ENCODE measurements at places on chromosomes 11 and 22.

DNA sequence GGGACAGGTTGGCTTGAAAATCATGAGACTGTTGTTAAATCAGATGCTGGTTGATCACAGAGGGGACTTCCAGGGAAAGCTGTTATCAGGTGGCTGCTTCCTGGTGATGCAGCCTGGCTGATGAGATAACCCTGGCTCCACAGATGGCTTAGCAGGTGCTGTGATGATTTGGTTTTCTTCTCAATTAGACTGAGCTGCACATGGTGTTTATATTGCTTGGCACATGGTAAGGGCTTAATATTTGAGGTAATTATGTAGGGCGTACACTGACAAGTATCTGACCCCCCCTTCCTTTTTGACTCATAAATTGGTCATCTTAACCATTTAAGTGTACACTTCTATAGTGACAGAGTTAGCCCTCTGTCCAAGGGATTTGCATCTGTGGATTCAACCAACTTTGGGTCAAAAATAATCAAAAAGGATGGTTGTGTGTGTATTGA is 7.0 kb downstream of the RPS3 start:
- DNase-seq = no peak

- DNase-seq = no peak
Measured at GRCh38 chr11:118033443-118033842, 43.4 kb upstream of the TMPRSS4 start.

DNA sequence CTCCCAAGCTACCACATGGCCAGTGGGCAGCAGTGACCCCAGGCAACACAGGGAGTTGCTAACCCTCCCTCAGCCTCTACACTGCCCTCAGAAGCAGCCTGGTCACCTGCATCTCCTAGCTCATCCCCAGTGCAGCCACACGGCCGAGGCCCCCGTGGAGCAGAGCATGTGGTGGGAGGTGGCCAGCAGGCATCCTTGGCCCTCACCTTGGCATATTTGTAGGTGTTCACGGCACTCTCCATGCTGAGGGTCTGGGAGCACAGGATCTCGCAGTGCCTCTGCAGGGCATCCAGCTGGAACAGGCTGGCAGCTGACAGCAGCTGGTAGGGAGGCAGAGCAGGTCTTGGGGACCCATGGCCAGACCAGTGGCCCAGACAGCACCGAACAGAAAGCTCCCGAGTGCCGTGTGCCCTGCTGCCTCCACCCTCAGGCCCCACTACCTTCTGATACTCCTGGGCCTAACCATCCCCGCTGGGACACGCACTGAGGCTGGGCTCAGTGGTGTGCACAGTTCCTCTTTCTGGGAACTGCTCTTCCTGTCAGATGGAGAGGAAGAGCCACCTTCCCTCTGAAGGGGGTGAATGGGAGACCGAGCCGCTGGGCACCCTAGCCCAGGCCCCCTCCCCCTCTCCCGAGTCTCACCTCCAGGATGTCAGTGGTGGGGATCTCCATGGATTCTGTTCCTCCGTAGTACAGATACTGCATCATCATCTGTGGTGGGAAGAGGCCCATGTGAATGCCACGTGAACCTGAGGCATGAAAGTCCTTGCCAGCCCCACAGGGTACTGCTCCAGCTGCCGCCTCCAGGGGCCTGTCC is 48.8 kb downstream of the NAT10 start:
- DNase-seq = no peak

DNA sequence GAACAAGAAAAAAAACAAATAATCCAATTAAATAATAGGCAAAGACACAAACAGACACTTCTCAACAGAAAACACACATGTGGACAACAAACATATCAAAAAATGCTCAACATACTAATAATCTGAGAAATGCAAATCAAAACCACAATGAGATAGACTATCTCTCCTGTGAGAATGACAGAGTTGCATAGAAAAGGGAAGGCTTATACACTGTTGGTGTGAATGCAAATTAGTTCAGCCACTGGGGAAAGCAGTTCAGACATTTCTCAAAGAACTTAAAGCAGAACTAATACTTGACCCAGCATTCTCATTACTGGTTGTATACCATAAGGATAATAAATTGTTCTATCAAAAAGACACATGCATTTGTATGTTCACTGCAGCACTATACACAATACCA is 637.8 kb upstream of the LUZP2 start:
- no peak for DNase-seq

- no peak for DNase-seq
Measured at GRCh38 chr11:61814247-61814957, 2.4 kb downstream of the FADS1 start.

DNA sequence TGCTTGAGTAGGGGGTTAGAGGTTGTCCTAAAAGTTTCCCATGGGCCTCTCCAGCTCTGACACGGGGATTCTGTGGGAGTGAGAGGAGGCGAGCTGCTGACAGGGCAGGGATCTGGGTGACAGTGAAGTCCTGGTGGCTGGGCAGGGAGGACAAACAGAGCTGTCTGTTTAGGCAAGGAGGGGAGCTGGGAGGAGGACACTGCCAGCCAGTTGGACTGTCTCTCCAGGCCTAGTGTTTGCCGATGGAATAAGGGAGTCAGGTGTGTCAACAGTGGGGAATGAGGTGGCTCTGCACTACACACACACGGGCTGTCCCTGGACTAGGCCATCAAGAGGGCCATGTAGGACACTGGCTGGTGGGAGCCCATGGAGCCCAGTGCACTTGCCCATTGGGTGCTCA is 20.6 kb upstream of the SYT7 start:
- no peak for DNase-seq

DNA sequence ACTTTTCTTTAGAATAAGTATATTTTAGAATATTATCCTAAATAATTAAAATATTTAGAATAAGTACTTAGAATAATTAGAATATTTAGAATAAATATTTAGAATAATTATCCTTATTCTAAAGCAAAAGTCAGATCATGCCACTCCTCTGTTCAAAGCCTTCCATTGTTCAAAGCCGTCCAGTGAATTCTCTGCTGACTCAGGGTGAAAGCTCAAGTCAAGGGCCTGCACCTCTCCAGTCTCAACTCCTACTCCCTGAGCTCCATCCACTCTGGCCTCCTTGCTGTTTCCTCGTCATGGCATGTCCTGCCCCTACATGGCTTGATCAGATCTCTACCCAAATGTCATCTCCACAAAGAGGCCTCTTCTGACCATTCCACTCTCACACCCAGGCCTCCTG is 30.0 kb downstream of the PLEKHA7 start:
- DNase-seq = no peak

- DNase-seq = no peak
Measured at GRCh38 chr11:34886609-34887008, 29.6 kb downstream of the APIP start.

GRCh38 chr22:45399712-45400445 is 13.5 kb downstream of the SMC1B start:
- DNase-seq = no peak

- DNase-seq = no peak
Measured at GRCh38 chr11:134146598-134146997, 77.2 kb downstream of the NCAPD3 start.

- no peak for DNase-seq
Measured at GRCh38 chr11:62176766-62177165, 13.2 kb upstream of the SCGB1D1 start.

DNA sequence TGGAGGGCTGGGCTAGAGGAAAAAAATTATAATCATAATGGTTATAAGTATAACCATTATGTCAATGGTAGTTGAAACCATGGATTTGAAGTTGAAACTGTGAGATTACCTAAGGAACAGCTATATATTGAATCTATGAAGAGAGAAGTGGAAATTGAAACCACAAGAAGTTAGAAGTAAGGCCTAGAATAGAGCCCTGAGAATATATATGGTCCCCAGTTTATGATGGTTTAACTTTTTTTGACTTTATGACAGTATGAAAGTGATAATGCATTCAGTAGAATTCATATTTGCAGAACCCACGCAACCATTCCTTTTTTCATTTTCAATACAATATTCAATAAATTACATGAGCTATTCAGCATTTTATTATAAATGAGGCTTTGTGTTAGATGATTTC is 15.0 kb downstream of the AASDHPPT start:
- DNase-seq = no peak

DNA sequence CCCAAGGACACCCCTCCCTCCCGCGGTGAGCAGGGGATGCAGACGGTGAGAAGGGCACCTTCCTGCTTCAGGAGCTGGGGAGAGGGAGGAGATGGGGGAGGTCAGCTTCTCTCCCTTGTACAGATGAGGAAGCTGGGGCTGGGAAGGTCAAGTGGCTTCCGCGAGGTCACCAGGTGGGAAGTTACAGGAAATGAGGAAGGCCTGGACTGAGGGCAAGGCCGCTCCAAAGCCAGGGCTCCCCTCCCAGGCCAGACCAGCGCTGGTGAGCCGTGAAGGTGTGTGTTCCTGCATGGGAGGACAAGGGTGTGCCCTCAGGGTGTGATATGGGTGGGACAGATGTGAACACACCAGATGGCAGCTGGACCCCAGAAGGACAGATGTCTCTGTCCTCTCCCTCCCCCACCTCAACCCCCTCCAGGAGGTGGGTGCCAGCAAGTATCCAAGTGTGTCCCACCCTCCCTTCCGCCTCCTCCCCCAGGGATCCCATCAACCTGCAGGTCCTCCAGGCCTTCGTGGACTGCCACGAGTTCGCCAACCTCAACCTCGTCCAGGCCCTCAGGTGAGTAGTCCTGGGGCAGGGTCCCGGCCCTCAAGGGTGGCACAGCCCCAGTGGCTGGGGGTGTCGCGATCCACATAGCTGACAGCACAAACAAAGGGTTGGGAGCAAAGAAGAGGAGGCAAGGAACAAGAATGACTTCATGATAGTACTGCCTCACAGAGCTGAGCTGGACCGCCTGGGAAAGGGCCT is 16.6 kb downstream of the CYTH4 start:
- no peak for DNase-seq

GRCh38 chr22:45006964-45007390 is 2.8 kb downstream of the PHF21B start:
- DNase-seq = no peak

DNA sequence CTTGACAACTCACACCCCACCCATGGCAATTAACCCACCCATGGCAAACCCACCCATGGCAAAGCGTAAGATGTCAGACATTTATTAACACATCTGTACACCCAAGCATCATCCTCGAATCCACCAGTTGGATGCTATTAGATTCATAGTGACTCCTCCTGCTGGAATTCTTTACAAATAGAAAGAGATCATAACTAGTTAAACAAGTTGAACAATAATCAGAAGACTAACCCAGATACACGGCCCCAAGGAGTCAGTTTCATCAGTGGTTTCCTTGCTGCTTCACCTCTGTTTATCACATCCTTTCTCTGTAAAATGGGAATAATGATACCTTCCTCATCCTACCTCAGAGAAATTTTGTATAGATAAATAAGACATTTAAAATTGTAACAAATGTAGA is 5.1 kb downstream of the GTPBP1 start:
- no peak for DNase-seq

- no peak for DNase-seq
Measured at GRCh38 chr11:132402071-132402684, 1031.8 kb downstream of the NTM start.

DNA sequence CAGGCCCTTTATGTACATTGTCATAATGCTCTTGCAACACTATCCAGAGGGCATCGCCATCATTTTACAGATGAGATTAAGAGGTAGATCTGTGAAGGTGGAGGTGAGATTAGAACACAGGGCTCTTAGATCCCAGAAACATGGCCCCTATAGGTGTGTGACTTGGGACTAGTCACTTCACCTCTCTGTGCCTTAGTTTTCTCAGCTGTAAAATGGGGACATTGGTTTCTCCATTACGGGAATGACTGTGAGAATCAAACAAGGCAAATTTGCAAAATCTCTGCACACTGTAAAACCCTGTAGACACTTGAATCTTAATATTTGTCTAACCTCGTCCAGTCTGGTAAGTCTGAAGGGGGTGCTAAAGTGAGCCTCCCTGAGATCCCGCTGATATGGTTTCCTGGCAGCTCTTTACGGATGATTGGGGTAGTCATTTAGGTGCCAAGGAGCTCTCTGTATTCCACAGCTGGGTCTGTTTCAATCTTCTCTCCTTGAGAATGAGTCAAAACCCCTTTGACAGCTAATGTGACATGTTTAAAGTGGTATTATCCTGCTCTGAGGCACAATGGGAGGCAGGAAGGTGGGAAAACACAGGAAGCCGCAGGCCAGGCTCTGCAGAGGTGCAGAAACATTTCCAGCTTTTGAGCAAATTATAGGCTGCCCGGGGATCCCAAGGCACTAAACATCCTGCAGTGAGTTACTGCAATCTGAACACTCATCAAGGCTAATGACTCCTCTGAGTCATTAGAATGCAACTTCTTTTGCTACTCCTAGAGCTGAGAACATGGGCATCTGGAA is 140.8 kb downstream of the CCDC81 start:
- DNase-seq = no peak

DNA sequence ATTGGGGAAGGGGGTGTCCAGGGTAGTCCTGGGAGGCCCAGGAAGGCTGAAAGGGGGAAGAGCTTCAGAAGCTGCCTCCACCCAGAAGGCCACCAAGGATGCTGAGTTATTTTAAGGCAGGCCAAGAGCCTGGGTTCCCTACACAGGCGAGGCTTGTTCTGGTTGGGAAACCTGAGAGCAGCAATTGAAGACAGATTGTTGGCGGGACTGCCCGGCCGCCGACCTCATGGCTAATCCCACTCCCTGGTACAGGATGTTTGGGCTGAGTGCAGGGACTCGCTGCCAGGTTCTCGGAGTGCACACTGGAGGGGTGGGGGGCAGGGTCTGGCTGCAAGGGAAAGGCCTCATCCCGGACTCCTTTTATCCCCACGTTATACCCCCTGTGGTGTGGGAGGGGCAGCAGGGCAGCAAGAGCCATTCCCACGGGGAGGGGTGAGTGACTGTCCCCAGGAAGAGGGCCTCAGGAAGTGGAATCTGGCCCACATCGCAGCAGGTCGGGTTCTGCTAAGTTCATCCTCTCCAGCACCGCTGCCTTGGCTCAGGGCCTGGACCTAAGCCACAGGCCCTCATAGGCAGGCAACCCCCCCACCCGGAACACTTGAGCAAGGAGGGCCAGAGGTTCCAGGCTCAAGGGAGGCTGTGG is 43.6 kb upstream of the PRR5 start:
- DNase-seq = no peak

GRCh38 chr11:33777906-33778305 is 3.6 kb upstream of the FBXO3 start:
- DNase-seq = no peak

GRCh38 chr22:32701034-32701433 is 100.5 kb upstream of the TIMP3 start:
- no peak for DNase-seq

Data from stimulated activated CD4-positive, alpha-beta T cell treated with anti-CD3 and anti-CD28 coated beads, Interleukin-15, amount 100 ng/mL, for 48 hours (primary cell).